Prostate gland (tissue), 2 donors: ENCODE measurements at places on chromosomes 2 and 18. TPM values are rescaled to one million over a fixed set of nuclear protein-coding genes. Genes with fewer than 3 reads are reported as not detected.
A peak's percentile ranks its signal among the peaks of the same experiment; 100 is the strongest.

The DNAH6 gene
- 1.1 TPM for total RNA-seq

The KIF5C gene
- total RNA-seq = 84.3 TPM

GRCh38 chr18:41828137-41828536 is 126.9 kb upstream of the PIK3C3 start:
- DNase-seq = no peak
- no peak overlapping the region for H3K27ac ChIP-seq
- no peaks in the 10 kb centered on the region for H3K4me1 ChIP-seq
- H3K4me3 ChIP-seq = no peak overlapping the region
- H3K36me3 ChIP-seq = no peaks in the 10 kb centered on the region

The FAM228A gene
- 0.55 TPM for total RNA-seq

DNA sequence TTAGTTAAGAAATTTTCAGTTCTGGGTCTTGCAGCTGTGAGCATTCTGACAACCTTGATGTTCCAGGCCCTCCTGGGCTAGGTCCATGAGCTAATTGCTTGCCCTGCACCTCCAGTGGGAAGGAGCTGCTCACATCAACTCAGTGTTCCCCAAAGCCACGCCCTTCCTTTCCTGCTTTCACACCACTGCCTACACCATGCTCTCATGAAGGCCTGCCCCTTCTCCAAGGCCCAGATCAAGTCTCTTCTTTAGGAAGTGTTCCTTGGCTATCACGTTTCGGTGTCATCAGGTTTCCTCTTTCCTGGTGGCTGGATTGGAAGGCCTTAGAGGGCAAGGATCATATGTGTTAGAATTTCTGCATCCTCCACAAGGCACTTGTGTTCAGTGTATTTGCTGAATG is 18.8 kb downstream of the TMEM127 start:
- H3K4me1 ChIP-seq = no peaks in the 10 kb centered on the region
- no peak overlapping the region for H3K27ac ChIP-seq

- DNase-seq = no peak
- no peak overlapping the region for H3K4me3 ChIP-seq
- no peak overlapping the region for H3K27ac ChIP-seq
- H3K4me1 ChIP-seq = no peaks in the 10 kb centered on the region
These were observed 398.0 kb downstream of the SPAG16 start for GRCh38 chr2:213682276-213682675.

The SEPTIN10 gene
- 66.3 TPM for total RNA-seq

- H3K36me3 ChIP-seq = no peaks in the 10 kb centered on the region
- no peak overlapping the region for H3K4me3 ChIP-seq
- no peak overlapping the region for H3K27ac ChIP-seq
- no peaks in the 10 kb centered on the region for H3K27me3 ChIP-seq
- no peak for DNase-seq
These were observed 16.5 kb upstream of the ACSL3 start for GRCh38 chr2:222844323-222844722.

- H3K4me3 ChIP-seq = no peak overlapping the region
- H3K36me3 ChIP-seq = no peaks in the 10 kb centered on the region
- peaks cover 14% of the 10 kb centered on the region for H3K27me3 ChIP-seq
- no peak overlapping the region for H3K27ac ChIP-seq
- DNase-seq = no peak
These were observed 1.5 kb upstream of the TRABD2A start for GRCh38 chr2:84882414-84882738.

DNA sequence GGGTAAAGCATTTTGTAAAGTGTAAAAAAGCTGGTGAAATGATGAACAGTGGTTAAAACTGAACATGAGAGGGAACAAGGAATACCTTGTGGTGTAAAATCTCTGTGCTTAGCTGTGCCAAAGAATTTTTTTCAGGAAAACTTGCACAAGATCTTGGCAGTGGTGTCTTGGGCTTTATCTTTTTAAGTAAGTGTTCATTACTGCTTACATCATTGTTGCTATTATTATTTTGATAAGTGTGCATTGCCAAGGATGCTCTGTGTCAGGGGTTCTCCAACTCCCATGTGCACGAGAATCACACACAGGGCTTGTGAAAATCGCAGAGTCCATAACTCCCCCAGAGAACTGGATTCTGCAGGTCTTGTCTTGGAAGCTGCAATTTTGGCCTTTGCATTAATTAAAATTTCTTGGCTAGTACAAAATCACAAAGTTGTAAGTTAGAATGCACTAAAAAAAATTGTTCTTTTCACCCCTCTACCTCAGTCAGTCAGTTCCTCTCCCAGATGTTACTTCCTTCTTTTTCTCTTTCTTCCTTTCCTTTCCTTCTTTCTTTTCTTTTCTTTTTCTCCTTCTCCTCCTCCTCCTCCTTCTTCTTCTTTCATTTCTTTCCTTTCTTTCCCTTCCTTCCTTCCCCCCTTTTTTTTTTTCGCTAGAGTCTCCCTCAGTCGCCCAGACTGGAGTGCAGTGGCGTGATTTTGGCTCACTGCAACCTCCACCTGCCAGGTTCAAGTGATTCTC is 37.8 kb downstream of the GATA6 start:
- no peak for DNase-seq
- H3K4me1 ChIP-seq = no peaks in the 10 kb centered on the region
- no peaks in the 10 kb centered on the region for H3K27me3 ChIP-seq
- no peak overlapping the region for H3K4me3 ChIP-seq

The HOXD8 gene
- total RNA-seq = 10.4 TPM

- no peak overlapping the region for H3K4me3 ChIP-seq
- no peaks in the 10 kb centered on the region for H3K36me3 ChIP-seq
- H3K4me1 ChIP-seq = no peaks in the 10 kb centered on the region
- H3K27ac ChIP-seq = no peak overlapping the region
These were observed 1906.0 kb upstream of the PIK3C3 start for GRCh38 chr18:40048886-40049650.

DNA sequence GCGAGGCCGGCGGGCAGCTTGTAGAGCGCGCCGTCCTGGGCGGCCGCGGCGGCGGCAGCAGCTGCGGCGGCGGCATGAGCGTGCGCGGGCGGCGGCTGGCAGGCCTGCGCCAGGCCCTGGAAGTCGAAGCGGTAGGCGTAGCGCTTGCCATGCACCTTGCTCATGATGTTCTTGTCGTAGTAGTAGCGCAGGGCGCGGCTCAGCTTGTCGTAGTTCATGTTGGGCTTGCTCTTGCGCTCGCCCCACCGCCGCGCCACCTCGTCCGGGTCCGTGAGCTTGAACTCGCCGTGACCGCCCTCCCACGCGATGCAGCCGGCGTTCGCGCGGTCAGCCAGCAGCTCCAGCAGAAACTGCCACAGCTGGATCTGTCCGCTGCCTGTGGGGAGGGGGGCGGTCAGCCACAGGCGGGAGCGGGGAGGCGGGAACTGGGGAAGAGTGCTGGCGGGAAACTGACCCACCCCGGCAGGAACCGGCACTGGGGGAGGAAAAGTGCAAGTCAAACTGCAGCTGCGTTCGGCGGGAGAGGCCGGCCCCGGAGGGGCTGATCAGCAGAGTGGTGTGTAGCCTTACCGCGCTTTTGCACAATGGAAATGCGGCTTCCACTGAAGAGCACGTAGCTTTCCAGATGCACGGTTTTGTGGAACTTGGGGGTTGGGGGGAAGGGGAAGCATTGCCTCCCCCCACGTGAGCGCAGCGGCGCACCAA is 3.0 kb downstream of the FEV start:
- H3K4me1 ChIP-seq = peaks cover 4% of the 10 kb centered on the region
- DNase-seq = no peak
- H3K4me3 ChIP-seq = peak overlapping the region; percentile 22
- H3K27me3 ChIP-seq = peaks cover 17% of the 10 kb centered on the region

The VRK2 gene
- 18.1 TPM for total RNA-seq

The ARHGAP25 gene
- 6.2 TPM for total RNA-seq

The MLPH gene
- total RNA-seq = 371 TPM

DNA sequence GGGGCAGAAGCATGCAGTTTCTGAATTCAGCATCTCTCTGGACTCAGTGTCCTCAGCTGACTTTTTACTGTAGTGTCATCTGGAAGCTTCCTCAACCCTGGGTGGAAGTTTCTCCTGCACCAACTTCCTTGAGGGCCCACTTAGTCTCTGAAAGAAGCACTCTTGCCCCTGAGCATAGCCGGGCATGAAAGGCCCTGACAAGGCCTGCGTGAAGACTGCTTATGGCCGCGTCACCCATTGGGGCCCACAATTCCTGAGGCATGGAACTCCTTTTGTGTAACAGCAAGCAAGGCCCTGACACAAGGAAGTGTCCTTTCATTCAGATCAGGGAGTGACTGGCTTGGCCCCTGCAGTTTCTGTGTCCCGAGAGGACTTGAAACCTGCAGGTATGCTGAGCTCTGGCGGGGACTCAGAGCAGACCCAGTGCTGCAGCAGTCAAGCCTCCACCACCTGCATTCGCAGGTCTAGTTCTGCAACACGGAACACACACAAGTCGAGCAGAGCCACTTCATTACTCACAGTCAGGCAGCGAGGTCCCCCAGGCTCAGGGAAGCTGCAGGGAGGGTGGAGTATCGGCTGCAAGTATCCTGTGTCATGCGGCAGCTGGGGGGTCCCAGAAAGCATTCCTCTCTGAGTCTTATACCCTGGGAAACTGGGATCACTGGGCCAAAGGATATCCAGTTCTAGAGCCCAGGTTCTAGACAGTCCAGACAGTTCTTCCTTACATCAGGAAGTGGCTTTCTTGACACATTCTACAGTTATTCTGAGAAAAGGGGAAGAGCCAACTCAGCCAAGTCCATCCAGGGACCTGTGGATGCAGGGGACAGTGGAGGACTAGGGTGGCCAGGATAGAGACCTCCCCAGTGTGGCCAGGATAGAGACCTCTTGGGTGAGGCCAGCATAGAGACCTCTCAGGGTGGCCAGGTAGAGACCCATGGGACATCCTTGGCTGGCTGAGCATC is 35.6 kb upstream of the PRLH start:
- H3K36me3 ChIP-seq = no peaks in the 10 kb centered on the region
- no peaks in the 10 kb centered on the region for H3K27me3 ChIP-seq
- H3K4me1 ChIP-seq = no peaks in the 10 kb centered on the region
- no peak for DNase-seq

DNA sequence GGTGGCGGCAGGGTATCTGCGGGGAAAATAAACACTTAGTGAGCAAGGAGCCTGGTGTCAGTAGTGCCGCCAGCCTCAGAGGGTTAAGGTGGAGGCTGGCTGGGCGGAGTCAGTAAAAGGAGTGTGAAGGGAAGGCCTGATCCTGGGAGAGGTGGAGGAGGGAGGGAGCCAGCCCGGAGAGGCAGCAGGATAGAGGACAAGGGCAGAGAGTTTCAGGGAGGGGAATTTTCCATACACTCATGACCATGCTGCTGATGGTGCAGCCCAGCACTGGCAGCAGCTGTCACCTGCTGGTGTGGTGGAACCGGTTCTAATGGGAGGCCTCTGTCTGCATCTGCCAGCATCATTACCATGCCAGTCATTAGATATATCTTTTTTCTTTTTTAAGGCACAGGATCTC is 2.0 kb upstream of the TEX44 start:
- H3K36me3 ChIP-seq = no peaks in the 10 kb centered on the region
- H3K27me3 ChIP-seq = no peaks in the 10 kb centered on the region
- no peak overlapping the region for H3K4me3 ChIP-seq
- H3K4me1 ChIP-seq = no peaks in the 10 kb centered on the region

DNA sequence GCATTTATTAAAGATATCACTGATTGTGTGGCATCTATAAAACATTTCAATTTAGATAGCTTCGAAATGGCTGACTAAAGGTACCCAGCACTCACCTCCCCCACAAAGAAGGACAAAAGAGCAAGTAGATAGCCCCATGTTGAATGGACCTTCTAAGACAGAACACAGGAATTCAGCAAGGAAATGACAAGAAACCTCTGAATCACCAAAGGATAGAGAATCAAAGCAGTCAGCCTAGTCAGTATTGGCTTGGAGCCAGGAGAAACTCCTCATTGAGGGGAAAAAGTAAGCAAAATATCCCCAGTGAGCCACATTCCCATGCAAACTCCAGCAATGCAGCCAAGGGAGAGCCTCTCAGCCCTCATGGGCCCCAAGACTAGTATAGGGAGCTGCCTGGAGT is 113.7 kb downstream of the BARD1 start:
- no peak for DNase-seq
- H3K36me3 ChIP-seq = no peaks in the 10 kb centered on the region
- no peak overlapping the region for H3K27ac ChIP-seq
- no peaks in the 10 kb centered on the region for H3K27me3 ChIP-seq

GRCh38 chr2:3756306-3756705 is 52.9 kb downstream of the DCDC2C start:
- no peak overlapping the region for H3K27ac ChIP-seq
- H3K4me1 ChIP-seq = peaks cover 5% of the 10 kb centered on the region
- DNase-seq = peak; percentile 16
- no peaks in the 10 kb centered on the region for H3K27me3 ChIP-seq
- no peak overlapping the region for H3K4me3 ChIP-seq

- no peak for DNase-seq
- H3K27ac ChIP-seq = no peak overlapping the region
- H3K4me3 ChIP-seq = no peak overlapping the region
- no peaks in the 10 kb centered on the region for H3K4me1 ChIP-seq
- no peaks in the 10 kb centered on the region for H3K27me3 ChIP-seq
These were observed 10.4 kb upstream of the KLHL30 start for GRCh38 chr2:238128061-238128440.

GRCh38 chr2:240962300-240963064 is 35.9 kb upstream of the SNED1 start:
- no peaks in the 10 kb centered on the region for H3K36me3 ChIP-seq
- no peak overlapping the region for H3K27ac ChIP-seq

DNA sequence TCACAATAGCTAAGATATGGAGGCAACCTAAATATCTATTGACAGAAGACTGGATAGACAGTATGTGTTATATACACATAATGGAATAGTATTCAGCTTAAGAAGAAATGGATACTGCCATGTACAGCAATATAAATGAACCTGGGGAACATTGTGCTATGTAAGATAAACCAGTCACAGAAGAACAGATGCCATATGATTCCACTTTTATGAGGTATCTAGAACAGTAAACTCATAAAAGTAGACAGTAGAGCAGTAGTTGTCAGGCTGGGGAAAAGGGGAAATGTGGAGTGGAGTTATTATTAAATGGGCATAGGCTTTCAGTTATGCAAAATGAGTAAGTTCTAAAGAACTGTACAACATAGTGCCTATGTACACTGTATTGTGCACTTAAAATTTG is 1055.7 kb upstream of the TMEFF2 start:
- DNase-seq = peak; percentile 5
- no peaks in the 10 kb centered on the region for H3K36me3 ChIP-seq
- no peaks in the 10 kb centered on the region for H3K4me1 ChIP-seq
- no peak overlapping the region for H3K4me3 ChIP-seq
- H3K27ac ChIP-seq = no peak overlapping the region
- no peaks in the 10 kb centered on the region for H3K27me3 ChIP-seq

The EN1 gene
- 0.09 TPM for total RNA-seq

The HOXD4 gene
- 1.2 TPM for total RNA-seq

The ZNF396 gene
- total RNA-seq = 3.9 TPM

- no peak overlapping the region for H3K27ac ChIP-seq
- peak overlapping the region; percentile 33 for H3K4me3 ChIP-seq
- no peaks in the 10 kb centered on the region for H3K36me3 ChIP-seq
- no peak for DNase-seq
These were observed 311.3 kb downstream of the CELF4 start for GRCh38 chr18:37254236-37254754.

The ITM2C gene
- 104 TPM for total RNA-seq

GRCh38 chr18:64244571-64244970 is 95.7 kb upstream of the LINC00305 start:
- H3K27ac ChIP-seq = no peak overlapping the region
- no peaks in the 10 kb centered on the region for H3K4me1 ChIP-seq
- H3K36me3 ChIP-seq = no peaks in the 10 kb centered on the region
- no peak overlapping the region for H3K4me3 ChIP-seq
- H3K27me3 ChIP-seq = no peaks in the 10 kb centered on the region

The ZC3H6 gene
- total RNA-seq = 10.5 TPM
